ENCODE measurements at places on chromosomes 2 and 18.

DNA sequence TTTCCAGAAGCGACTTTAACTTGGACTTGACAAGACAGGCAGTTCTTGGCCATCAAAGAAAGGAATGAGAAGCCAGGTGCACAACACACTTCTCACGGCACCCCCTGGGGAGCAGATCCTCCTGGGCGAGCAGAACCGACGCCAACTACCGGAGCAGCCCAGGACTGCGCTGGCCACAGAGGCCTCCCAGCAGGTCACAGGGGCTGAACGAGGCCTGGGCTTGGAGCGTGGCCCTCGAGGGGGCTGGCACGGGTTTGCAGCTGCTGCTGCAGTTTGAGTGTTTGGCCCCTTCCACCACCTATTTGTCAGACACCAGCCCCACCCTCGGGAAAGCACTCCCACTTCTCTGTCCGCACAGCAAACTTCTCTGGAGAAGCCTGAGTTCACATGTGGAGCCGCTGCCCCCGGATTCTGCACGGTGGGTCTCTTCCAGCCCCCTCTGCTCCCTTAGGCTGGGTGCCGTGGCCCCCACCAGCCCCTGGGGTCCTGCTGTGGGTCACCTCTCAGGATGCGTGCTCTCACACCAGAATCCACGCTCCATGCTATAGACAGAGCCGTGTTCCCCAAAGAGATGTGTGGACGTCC lies 306.7 kb upstream of the SALL3 start:
- no peak for DNase-seq

DNA sequence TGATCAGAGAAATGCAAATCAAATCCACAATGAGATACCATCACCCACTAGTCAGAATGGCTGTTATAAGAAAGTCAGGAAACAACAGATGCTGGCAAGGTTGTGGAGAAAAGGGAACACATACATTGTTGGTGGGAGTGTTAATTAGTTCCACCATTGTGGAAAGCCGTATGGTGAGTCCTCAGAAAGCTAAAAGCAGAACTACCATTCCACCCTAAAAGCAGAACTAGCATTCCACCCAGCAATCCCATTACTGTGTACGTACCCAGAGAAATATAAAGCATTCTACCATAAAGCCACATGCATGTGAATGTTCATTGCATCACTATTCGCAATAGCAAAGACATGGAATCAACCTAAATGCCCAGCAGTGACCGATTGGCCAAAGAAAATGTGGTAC lies 60.7 kb downstream of the ANKRD62 start:
- DNase-seq: no peak

DNA sequence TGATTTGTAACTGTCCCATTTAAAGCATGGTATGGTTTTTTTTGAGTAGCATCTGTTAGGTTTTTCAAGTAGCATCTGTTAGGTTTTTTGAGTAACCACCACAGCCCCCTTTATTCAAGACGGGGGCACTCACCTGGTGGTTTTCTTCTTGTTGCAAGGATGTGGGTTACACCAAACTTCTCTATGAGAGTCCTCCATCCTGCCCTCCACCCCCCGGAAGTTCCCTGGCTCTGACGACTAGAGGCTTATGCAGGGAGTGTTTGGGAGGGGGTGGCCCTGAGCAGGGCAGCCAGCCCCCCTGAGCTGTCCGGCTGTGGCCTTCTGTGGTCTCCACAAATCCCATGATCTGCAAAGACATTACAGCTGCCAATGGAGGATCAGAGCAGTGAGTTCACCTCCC lies 39.3 kb downstream of the MTCL1 start:
- no peak for DNase-seq

GRCh38 chr2:42795841-42796301 lies 3.5 kb upstream of the HAAO start:
- no peak for DNase-seq

GRCh38 chr2:231781798-231782726 lies 980 bp upstream of the PDE6D start:
- no peak for DNase-seq

GRCh38 chr2:16931441-16931840 lies 265.8 kb upstream of the CYRIA start:
- DNase-seq: no peak

- no peak for DNase-seq
These were observed 17.5 kb downstream of the REEP1 start for GRCh38 chr2:86319700-86320580.

- no peak for DNase-seq
These were observed 13.8 kb upstream of the TTC27 start for GRCh38 chr2:32614084-32614483.

GRCh38 chr2:41966920-41967319 lies 80.9 kb upstream of the PKDCC start:
- DNase-seq: no peak

GRCh38 chr2:144389151-144389929 lies 130.6 kb downstream of the ZEB2 start:
- DNase-seq: no peak

DNA sequence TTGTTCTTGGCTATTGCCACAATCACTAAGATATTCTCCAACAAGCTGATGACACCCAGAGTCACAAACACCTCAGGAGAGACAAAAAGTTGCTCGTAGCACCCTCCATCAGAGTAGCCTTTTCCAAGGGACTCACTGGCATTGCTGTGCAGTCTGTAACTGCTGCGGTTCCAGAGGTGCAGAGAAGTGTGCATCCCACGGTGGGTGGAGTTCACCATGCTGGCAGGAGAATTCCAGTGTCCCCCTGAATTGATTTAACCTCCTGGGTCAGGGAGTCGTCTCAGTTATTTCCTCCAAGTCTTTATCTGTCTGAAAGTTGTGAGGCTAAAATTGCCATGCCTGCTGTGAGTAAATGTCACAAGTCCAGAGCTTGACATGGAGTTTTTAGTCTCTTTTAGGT lies 443 bp downstream of the MC4R start:
- no peak for DNase-seq

GRCh38 chr18:74381621-74382295 lies 66.1 kb downstream of the C18orf63 start:
- no peak for DNase-seq

DNA sequence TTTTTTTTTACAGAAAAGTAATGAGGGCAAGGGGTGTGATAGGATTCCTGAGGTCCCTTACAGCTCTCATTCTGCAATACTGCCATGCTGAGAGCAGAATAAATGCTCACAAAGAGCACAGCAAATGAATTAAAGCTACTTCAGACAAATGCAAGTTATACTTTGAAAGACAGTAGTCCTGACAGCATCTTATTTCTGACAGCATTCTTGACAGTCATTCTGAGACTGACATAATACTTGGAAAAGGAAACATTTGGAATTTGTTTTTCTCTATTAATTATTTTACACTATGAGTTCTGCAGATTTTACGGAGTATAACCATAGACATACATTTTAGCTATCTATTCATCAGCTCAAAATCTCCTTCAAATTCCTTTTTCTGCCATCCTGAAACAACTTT lies 935.2 kb upstream of the FAM98A start:
- no peak for DNase-seq

- no peak for DNase-seq
These were observed 103.0 kb upstream of the SOX11 start for GRCh38 chr2:5589183-5589582.

DNA sequence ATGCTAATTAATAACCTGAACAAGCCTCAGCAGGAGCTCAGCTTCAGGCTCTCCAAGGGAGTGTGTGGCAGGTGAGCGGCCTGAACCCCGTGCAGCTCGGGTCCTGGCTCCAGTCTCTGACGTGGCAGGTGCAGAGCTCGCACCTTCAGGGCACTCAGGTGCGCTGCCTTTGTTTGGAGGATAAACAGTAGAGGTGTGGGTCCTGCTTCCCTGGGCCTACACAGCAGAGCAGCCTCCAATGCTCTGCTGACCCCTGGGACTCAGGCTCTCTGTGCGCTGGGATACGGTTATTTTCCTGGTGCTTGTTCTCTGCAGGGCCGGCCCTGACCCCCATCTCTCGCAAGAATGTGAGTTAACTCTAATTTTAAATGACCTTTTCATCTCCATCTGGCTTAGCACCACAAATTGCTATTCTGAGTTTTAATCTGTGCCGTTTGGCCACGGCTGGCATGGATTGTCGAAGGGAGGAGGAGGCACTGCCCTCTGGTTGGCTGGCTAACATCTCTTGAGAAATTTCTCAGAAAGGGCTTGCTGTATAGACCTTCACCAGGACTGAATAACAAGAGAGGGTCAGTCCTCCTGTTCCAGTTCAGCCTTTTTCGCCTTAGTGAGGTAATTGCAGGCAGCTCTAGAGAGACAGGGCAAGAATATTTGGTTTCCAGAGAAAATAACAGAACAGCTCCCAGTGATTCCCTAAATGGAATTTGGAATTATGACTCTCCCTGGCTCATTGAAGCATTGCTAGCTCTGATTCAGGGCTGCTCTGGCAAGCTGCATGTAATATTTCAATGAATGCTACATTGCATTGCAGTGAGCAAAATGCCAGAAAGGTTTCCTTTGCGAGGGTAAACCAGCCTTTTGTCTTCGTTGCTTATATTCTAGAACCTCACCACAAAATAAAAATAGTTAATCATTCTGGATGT lies 161.8 kb downstream of the DCDC2C start:
- DNase-seq: no peak

- no peak for DNase-seq
These were observed 1088.1 kb upstream of the PIK3C3 start for GRCh38 chr18:40866968-40867367.

GRCh38 chr2:28683100-28683706 lies 68.4 kb upstream of the PPP1CB start:
- DNase-seq: no peak

DNA sequence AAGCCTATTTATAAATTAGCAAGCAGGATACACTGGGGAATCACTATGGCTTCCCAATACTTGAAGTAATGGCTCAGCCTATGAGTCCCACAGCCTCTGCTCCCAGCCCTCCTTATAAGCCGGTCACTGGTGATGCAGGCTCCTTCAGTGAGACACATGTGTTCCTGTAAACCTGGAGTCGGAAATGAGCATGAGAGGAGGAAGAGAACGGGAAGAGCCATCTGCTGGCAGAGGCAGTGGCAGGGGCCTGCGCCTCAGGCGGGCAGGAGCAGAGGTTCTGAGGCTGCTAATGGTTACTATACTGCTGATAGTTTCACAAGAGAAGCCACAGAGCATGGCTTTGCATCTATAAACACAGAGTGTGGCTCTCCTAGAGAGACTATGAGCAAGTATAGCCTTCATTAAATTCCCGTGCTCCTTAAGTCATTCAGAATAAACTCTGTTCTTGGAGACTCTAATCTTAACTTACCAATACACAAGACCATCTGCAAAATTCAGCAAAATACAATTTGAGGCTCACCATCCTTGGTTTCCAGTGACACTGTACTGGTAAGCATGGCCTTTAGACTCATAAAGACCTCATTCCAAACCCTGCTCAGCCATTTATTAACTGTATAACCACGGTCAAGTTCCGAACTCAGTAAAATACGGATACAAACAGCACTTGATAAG lies 63.3 kb downstream of the FBXO15 start:
- no peak for DNase-seq

- no peak for DNase-seq
These were observed 280.5 kb upstream of the CCDC68 start for GRCh38 chr18:55239740-55240139.

DNA sequence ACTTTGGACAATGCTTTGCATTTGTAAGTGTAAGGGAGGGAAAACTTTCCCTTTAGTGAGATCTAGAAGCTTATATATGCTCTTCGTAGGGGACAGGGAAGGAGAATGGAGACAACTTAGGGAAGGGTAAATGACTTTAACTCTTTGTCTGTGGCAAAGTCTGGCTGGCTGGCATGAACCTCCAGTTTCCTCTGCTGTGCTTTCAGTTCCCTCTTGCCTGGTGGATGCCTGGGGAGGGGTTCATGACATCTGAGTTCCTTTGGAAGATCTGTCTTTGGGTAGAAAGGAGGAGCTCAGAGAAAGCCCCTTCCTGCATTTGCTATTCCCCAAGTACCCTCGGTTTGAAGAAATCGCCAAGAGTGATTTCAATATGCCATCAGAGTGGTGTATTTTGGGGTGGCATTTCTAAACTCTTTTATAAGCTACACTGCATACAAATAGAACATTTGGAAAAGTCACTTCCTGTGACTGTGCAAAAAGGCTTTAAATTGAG lies 143.6 kb downstream of the VAPA start:
- no peak for DNase-seq

DNA sequence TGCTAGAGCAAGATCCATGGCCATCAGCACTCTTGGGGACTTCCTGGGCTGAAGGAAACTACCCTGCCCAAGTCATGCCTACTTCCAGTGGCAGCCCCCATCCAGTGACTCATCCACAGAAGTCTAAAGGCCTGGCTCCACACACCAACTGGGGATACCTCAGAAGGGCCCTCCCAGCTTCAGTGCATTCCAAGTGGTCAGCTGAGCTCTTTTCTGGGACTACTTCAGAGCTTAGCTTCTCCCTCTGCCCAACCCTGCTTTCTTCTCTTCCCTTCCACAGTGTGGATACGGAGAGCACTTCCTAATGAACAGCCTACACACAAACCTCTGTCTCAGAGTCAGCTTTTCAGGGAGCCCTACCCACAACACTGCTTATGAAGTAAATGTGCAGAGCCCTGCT lies 66.5 kb downstream of the CLHC1 start:
- DNase-seq: no peak

DNA sequence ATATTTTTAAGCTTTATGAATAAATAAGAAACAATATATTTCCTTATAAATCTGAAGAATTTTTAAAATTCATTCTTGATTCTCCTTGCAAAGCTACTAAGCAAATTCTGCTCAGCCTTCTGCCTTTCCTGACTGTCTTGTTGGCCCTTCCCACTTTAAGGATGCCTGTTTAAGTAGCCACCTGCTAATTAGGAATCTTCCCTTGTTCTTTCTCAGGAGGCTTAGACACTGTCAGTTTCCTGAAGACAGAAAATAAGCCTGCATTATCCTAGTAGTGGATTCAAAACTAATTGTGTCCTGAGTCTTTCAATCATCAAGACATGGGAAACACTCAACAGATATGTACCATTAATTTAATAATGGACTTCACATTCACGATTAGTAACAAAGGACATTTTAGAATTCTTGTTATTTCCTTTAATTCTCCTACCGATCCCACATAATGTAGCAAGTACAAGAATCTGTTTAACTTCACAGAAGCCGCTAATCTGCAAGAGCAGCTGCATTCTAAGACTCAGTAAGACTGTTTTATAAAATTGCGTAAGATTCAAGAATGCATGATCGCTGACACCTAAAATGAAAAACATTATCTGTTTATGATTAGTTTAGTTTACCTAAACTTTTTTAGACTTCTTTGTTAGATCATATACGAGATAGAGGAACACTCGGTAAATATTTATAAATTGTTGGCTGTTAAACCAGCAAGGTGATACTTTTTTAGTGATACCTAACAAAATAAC lies 445.4 kb upstream of the DSEL start:
- DNase-seq: no peak

- no peak for DNase-seq
These were observed 8.1 kb downstream of the C2orf42 start for GRCh38 chr2:70182689-70183088.

GRCh38 chr2:210172219-210172575 lies 988 bp upstream of the KANSL1L start:
- DNase-seq: no peak

- DNase-seq: no peak
These were observed 262.0 kb downstream of the DLGAP1 start for GRCh38 chr18:4193086-4193485.

- no peak for DNase-seq
These were observed 43.3 kb upstream of the CELF4 start for GRCh38 chr18:37608876-37609275.

- DNase-seq: no peak
These were observed 360.4 kb downstream of the SLC4A3 start for GRCh38 chr2:219987830-219988229.

- no peak for DNase-seq
These were observed 268.6 kb downstream of the FIGN start for GRCh38 chr2:163467251-163467630.

Measured in stimulated activated CD8-positive, alpha-beta memory T cell treated with anti-CD3 and anti-CD28 coated beads, Interleukin-15, amount 100 ng/mL, for 1 hour (primary cell).